ENCODE measurements at places on chromosomes 3 and 15. TPM values are rescaled to one million over a fixed set of nuclear protein-coding genes. Genes with fewer than 3 reads are reported as not detected.

GRCh38 chr15:67109141-67110034 is 44.0 kb downstream of the SMAD3 start:
- DNase-seq, result no peak

- no peak for DNase-seq
Observed at GRCh38 chr3:12423918-12424630, 60.2 kb upstream of the TSEN2 start.

DNA sequence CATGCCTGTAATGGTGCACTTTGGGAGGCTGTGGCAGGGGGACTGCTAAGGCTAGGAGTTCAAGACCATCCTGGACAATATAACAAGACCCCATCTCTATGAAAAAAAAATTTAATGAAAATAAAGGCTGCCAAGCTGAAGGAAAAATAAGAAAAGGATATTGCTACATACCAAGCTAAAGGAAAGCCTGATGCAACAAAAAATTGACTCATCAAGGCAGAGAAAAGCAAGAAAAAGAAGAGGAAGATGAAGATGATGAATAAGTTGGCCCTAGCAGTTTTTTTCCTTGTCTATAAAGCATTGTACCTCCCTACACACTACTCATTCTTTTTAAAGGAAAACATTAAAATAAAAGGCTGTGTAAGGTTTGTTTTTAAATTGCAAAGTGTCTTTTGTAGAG is 441.9 kb upstream of the MDFIC2 start:
- no peak for DNase-seq

DNA sequence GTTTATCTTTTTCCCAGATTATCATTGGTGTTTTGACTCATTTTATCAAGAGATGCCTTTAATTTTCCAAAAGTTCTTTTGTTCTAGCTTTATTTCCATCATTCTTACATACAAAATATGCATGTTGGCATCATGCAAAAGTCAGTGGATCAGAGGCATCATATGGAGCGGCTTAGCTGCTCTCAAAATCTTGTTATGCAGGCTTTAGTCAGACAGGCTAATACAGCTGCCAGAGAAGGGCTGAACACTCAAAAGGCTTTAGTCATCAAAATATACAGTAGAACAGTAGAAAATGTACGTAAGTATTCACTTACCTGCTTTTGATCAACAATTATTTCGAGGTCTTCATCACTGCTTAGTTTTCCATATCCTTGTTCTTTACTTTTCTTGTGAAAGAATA is 65.5 kb downstream of the PEX5L start:
- DNase-seq, result no peak

DNA sequence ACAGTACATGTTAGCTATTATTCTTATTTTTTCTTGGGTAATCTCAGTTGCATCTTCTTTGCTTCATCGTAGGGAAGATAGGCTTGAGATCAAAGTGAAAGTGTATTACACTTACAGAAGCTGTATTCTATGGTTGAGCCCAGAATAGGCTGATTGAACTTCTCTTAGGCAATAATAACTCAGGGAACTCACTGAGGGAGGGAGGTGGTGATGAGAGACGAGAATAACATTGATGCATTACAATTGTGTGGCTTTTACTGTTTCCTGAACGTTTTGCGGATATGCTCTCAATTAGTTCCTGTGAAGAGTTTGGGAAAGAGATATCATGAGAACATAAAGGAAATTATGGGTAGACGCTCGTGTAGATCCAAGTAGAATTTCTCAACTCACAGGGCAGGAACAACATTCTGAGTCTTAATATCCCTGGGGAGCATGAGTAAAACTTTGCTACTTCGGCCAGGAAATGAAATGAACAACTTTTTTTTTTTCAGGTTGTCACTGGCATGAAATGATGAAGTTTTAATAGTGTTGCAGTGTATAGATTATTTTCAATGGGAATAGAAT is 302.2 kb downstream of the TUSC7 start:
- DNase-seq, result no peak

The SENP8 gene
- total RNA-seq, result 5.3 TPM

The TSEN2 gene
- total RNA-seq, result 29.0 TPM

The SLC22A14 gene
- 0.20 TPM for total RNA-seq

Data from mesothelial cell of epicardium (in vitro differentiated cells).